ENCODE measurements at places on chromosomes 4 and X. TPM values are rescaled to one million over a fixed set of nuclear protein-coding genes. Genes with fewer than 3 reads are reported as not detected.

The DGAT2L6 gene
- total RNA-seq: not detected

The ETNPPL gene
- total RNA-seq: not detected

The PPEF1 gene
- total RNA-seq: 0.24 TPM

The CT45A10 gene
- total RNA-seq: not detected

The SSX4 gene
- not detected for total RNA-seq

The EOLA1 gene
- 18.1 TPM for total RNA-seq

The PQBP1 gene
- 43.2 TPM for total RNA-seq

The UGT2B15 gene
- total RNA-seq: not detected

The POU4F2 gene
- total RNA-seq: not detected

The DMRTC1B gene
- not detected for total RNA-seq

The ENOPH1 gene
- total RNA-seq: 24.9 TPM

The PAGE1 gene
- total RNA-seq: not detected

The SAT1 gene
- 192 TPM for total RNA-seq

The KCNIP4 gene
- 0.60 TPM for total RNA-seq

The PAGE2B gene
- total RNA-seq: not detected

The UGT2B11 gene
- not detected for total RNA-seq

The SSX2 gene
- not detected for total RNA-seq

The POLR2B gene
- total RNA-seq: 68.4 TPM

GRCh38 chrX:118772051-118772450 lies 44.6 kb downstream of the IL13RA1 start:
- no peak for DNase-seq

DNA sequence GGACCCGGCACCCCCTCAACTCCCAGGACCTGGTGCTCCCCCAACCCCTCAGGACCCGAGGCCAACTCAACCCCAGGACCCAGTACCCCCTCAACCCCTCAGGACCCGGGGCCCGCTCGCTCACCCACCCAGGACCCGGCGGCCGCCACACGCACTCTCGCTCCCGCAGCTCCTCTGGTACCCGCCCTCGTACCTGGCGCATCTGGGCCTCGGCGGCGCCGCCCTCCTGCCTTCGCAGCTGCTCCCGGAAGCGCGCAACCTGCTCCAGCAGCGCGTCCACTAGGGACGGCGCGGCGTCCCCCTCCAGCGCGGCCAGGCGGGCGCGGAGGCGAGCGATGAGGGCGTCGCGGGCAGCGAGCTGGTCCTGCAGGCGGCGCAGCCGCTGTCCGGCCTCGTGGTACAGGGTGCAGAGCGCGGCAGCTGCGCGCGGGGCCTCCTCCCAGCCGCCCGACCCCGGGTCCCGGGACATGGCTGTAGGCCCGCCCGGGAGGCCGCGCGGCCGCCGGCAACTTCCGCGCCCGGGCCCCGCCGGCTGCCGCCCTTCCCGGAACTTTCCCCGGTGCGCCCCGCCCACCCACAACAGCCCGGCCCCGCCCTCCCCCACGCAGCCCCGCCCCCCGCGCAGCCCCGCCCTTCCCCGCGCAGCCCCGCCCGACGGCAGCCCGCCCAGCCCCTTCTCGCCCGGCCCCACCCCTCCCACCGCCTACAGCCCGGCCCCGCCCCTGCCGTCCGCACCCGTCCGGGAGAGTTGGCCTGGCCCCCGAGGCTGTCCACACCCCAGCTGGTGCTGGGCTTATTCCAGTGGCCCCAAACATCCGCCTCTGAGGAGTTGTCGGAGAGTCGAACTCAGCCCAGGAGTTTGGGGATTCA lies at the start of gene TNIP2:
TSS of gene TNIP2 (minus strand) at position 516 of the 870 bp plus-strand sequence. CDS start at position 469, 47 bp downstream.
- DNase-seq: peak; percentile 95

GRCh38 chrX:50814701-50815100 lies 707 bp upstream of the SHROOM4 start:
- DNase-seq: no peak

GRCh38 chrX:103488794-103489193 lies 30.5 kb downstream of the RAB40A start:
- DNase-seq: no peak

DNA sequence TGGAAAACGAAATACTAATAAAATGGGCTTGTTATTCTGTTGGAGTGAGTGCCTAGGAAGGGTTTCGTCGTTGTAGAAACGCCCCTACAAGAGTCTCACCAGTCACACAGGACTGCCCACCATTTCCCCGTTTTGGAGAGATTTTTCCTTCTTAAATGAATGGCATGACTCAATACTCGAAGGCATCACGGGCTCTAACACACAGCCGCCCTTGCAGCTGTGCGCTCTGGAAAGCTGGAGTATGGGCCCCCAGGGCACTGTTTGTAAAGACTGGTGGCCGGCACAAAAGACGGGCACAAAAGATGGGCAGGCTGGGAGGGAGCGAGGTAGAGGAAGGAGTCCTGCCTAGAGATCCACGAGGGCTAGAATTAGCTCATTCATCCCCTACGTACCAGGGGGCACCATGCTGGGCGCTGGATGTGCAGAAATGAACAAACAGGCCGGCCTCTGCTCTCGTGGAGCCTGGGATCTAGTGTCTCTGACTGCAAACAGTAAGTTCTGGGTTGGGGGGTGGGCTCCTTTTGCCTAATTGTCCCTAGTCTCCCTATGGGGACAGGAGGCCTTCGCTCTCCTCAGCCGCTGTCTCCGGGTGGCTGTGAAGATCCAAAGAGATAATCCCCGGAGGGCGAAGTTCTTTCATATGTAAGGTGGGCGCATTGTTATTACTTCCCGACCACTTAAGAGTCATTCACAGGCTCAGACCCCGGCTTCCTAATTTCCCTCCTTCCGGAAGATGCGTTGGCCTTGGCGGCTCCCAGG lies 1.0 kb upstream of the SFRP2 start:
- DNase-seq: no peak

GRCh38 chrX:41737065-41737464 lies 13.1 kb downstream of the GPR82 start:
- DNase-seq: no peak

DNA sequence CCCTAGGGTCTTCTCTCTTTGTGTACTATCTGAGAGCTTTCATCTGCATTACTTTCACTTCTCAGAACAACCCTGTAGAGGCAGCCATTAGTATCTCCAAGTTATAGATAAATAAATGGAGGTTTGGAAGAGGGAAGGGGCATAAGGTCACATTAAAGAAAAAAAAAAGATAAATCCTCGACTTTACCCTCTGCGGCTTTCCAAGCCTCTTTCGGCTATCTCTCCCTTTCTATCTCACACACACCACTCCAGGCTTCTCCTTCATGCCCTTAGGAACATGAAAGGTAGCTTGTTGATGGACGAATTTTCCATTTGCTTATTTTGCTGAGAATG lies 660 bp upstream of the ARHGEF9 start:
- DNase-seq: no peak

- DNase-seq: no peak
Observed at GRCh38 chrX:50536955-50537354, 66.3 kb upstream of the DGKK start.

GRCh38 chrX:121642415-121642814 lies 595.0 kb downstream of the GLUD2 start:
- no peak for DNase-seq

GRCh38 chr4:18536428-18536827 lies 514.9 kb upstream of the LCORL start:
- no peak for DNase-seq

DNA sequence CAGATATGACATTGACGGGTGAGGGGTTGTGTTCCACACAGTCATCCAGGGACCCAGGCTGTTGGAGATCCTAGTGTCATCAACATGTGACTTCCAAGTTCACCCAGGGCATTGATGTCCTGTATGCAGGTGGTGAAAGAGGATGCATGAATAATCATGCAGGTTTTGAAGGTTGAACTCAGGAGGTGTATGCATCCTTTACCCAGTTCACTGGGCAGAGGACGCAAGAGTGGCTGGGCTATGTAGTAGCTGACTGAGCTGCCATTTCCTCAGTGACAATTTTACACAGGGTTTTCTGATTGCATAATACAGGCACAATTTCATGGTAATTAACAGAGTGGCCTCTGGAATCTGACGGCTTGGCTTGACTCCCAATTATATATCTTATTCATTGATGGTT lies 323.0 kb downstream of the HS3ST1 start:
- no peak for DNase-seq

GRCh38 chr4:7187691-7188090 lies 4.6 kb upstream of the SORCS2 start:
- peak; percentile 72 for DNase-seq

GRCh38 chr4:2839060-2839459 lies 4.6 kb upstream of the ADD1 start:
- no peak for DNase-seq

GRCh38 chr4:109649872-109650271 lies 53.4 kb downstream of the CASP6 start:
- DNase-seq: no peak

GRCh38 chr4:95825546-95825945 lies 14.3 kb upstream of the PDHA2 start:
- DNase-seq: no peak

- peak; percentile 68 for DNase-seq
Observed at GRCh38 chrX:153446636-153446936, 730 bp upstream of the TREX2 start.

- no peak for DNase-seq
Observed at GRCh38 chr4:168487282-168488035, 7.2 kb upstream of the DDX60L start.

DNA sequence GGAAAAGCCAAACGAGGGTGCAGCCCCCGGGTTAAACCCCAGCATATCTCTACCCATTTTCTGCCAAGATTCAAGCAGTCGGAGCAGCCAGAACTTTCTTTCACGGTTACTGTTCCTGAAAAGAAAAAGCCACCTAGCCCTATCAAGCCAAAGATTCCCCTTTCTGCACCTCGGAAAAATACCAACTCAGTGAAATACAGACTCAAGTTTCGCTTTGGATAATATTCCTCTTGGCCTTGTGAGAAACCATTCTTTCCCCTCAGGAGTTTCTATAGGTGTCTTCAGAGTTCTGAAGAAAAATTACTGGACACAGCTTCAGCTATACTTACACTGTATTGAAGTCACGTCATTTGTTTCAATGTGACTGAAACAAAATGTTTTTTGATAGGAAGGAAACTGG lies 20.0 kb downstream of the FGF5 start:
- DNase-seq: no peak

GRCh38 chr4:168569066-168569930 lies 72.4 kb downstream of the PALLD start:
- DNase-seq: no peak

- no peak for DNase-seq
Observed at GRCh38 chr4:7890635-7891393, 48.8 kb downstream of the AFAP1 start.

DNA sequence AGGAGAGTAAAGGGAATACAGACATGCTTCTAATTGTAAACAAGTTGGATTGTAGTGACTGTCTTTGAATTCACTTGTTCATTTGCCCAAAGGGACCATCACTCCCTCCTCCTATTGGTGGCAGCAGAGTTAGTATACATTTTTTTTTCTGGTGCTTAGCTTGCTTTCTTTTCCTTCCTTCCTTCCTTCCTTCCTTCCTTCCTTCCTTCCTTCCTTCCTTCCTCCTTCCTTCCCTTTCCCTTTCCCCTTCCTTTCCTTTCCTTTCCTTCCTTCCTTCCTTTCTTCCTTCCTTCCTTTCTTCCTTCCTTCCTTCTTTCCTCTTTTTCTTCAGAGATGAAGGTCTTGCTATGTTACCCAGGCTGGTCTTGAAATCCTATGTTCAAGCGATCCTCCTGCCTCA lies 94.8 kb upstream of the ATP6AP2 start:
- DNase-seq: no peak

DNA sequence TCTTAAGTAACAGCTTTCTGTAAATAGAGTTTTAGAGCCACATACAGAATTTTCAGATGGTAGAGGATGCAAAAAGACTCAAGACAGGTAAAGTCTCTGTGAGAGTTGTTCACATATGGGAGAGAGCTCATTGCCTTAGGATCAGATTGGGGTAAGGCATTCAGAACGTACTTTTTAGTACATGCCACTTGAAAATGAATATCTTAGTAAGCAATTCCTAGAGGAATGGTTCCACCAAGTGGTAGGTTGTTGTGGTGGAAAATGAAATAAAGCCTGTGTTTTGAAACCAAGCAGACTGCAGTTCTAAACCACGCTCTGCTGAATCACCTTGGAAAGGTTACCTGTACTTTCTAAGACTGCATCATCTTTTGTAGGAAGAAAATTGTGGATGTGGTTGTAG lies 547.0 kb upstream of the LCORL start:
- DNase-seq: no peak

DNA sequence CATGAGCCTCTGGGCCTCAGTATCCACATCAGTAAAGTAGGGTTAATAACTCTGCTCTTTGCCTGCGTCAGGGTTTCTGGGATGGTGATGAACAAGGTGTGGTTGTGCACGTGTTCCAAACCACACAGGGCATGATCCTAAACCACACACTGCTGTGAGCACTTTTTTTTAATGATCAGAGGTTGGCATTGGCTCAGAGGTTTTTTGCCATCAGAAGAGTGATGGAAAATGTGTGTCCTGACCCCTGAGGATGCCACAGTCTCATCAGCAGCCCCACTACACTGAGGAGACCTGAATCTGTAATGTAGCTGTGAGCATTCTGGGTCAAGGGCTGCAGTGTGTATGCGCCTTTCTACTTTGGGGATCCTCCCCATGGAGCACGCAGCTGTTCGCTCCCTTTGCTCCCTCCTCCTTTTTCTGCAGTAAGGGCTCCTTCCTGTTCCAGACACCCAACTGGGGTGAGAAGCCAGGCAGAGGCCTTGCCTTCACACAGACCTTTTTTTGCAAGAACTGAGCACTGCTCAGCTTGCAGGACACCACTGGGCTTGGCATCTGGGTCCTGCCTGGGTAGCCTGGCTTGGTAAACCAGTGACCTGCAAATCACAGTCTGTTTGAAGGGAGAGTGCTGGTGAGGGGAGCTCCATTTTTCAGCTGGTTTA lies 87.5 kb downstream of the MAMLD1 start:
- DNase-seq: no peak

- DNase-seq: no peak
Observed at GRCh38 chr4:112517067-112517634, 1.2 kb upstream of the NEUROG2 start.

Data from posterior vena cava (tissue), 2 donors.